ENCODE measurements at places on chromosomes 12 and 14.
A peak's percentile ranks its signal among the peaks of the same experiment; 100 is the strongest.

- peak; percentile 63 for DNase-seq
Observed at GRCh38 chr12:65685514-65685913, 138.8 kb upstream of the HMGA2 start.

GRCh38 chr12:104381731-104382480 is 74.8 kb upstream of the CHST11 start:
- peak; percentile 76 for DNase-seq

DNA sequence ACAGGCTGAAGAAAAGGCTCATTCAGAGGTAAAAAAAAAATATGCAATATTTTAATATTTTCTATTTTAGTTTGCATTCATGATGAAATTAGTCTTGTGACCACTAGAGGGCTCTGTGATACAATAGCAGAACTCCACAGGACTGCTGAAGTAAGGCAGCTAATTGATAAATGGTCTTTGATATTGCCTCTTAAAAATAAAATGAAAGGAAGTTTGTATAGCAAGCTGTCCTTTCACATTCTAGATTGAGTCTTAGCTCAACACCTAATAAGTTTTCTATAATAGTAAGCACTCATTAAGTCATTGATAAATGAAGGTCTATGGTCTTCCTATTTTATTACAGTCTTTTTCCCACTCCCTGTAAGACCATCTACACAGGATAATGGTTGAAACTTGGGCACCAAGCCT is 315.7 kb downstream of the NAV3 start:
- peak; percentile 37 for DNase-seq

DNA sequence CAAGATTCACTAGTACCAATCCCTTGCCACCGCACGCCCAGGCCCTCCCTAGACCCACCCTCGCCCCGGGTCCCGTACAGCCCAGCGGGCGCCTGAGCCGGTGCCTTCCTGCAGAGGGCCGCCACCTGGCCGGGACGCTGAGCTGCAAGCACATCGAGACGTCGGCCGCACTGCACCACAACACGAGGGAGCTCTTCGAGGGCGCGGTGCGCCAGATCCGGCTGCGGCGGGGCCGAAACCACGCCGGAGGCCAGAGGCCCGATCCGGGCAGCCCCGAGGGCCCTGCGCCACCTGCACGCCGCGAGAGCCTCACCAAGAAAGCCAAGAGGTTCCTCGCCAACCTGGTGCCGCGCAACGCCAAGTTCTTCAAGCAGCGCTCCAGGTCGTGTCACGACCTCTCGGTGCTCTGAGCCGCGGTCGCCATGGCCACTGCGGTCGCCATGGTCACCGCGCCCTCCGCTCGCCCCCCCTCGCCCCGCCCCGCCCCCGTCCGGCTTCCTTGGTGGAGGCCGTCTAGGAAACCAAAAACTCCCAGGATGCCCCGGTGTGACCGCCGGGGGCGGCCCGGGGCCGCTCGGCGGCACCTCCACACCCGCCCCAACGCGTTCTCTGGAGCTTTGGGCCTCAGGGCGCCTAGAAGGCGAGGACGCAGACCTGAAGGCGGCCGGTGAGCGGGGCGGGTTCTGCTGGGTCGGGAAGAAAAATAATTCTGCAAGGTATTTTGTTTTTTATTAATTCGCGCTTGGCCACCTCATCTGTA is 3.7 kb downstream of the REM2 start:
- peak; percentile 78 for DNase-seq

GRCh38 chr14:63342371-63342770 is 23.6 kb upstream of the GPHB5 start:
- no peak for DNase-seq

GRCh38 chr14:100410056-100410565 is 87.0 kb downstream of the SLC25A47 start:
- no peak for DNase-seq

DNA sequence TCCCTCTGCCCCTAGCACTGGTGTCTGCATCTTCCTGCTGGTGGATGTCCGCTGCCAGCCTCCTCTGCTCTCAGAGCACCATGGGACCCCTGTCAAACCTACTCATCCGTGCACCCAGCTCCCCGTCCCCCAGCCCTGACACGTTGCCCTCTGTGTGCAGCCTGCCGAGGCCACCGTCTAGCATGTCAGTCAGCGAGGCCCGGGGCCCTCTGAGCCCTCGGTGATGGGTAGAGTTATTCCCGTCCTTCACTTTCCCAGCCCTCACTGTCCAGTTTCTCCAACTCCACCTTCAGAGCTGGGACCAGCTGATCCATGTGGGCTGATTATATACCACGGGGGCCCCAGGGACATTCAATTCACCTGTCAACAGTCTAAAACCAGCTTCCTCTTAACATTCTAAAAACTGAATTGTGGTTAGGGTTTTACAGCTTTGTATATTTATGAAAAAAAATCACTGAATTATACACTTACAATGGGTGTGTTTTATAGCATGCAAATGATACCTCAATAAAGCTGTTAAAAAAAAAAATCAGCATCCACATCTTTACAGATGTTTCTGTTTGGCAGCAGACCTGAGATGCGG is 61.3 kb downstream of the CCDC88C start:
- DNase-seq: no peak

- DNase-seq: no peak
Observed at GRCh38 chr12:14619741-14620501, 52.2 kb upstream of the PLBD1 start.

DNA sequence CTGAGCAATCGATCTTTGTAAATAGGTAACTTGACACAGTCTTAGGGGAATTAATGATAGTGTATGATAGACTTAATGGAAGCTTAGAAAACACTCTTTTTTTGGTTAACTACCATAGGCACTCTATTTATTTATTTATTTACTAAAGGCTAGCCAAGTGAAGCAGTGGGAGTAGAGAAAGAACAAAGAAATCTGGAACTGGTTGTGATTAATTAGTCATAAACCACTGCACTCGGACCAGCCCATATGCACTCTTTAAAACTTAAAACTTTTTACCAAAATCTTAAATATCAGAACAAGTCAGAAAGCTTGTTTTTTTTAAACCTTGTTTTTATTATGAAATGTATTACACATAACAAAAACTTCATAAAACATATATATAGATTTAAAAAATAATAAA is 49.5 kb upstream of the SRP54 start:
- no peak for DNase-seq

DNA sequence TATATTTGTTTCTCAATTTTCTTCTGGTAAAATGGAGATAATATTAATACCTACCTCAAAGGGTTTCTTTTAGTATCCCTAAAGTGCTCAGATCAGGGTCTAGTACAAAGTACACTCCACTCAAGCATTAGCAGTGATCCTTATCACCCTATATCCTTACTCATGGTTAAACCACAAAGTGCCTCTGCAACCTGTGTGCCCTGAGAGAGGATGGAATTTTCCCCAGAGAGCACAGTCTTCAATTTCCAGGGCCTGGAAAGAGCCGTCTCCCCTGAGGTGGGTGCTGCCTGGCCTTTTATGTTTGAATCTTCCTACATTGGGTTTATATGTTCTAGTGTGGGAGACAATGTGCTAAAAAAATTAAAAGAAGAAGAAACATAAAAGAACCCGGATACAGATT is 183.1 kb upstream of the FBXO33 start:
- no peak for DNase-seq

DNA sequence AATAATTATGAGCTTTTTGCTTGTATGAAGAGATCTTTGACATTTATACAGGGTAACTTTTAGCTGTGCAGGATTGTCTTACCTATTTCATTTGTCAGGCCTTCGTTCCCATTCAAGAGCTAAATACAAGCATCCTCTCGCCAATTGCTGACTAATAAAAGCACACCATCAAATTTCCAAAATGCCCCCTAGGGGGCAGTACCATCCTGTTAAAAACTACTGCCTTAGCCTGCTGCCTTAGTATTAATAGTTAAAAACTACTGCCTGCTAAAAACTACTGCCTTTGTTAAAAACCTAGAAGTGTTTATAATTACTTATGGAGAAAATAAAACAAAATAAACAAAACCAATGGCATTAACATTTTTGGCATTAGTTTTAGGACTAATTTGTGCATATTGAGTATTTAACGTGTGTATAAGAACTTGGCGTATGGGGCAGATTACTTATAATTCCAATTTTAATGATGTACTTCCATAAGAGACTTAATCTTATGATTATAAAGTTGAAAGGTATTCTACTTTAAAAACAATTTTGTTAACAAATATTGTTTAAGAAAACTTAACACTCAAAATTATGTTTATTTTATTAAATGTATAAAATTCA is 3.0 kb upstream of the IFI27L2 start:
- peak; percentile 71 for DNase-seq

GRCh38 chr12:81668475-81668874 is 90.7 kb downstream of the PPFIA2 start:
- DNase-seq: peak; percentile 50

GRCh38 chr14:66601932-66602578 is 94.1 kb downstream of the GPHN start:
- no peak for DNase-seq

DNA sequence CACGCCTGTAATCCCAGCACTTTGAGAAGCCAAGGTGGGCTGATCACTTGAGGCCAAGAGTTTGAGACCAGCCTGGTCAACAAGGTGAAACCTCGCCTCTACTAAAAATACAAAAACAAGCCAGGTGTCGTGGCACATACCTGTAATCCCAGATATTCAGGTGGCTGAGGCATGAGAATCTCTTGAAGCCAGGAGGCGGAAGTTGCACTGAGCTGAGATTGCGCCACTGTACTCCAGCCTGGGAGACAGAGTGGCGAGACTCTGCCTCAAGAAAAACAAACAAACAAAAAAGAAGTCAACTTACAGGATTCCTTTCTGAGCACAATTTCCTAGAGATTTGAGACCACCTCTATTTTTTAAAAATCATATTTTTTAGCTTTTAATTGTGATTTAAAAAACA is 45.3 kb downstream of the DGLUCY start:
- DNase-seq: no peak
